Stimulated activated CD8-positive, alpha-beta memory T cell treated with anti-CD3 and anti-CD28 coated beads, Interleukin-2, amount 100 ng/mL, for 48 hours (primary cell): ENCODE measurements at places on chromosomes 6 and 20.

DNA sequence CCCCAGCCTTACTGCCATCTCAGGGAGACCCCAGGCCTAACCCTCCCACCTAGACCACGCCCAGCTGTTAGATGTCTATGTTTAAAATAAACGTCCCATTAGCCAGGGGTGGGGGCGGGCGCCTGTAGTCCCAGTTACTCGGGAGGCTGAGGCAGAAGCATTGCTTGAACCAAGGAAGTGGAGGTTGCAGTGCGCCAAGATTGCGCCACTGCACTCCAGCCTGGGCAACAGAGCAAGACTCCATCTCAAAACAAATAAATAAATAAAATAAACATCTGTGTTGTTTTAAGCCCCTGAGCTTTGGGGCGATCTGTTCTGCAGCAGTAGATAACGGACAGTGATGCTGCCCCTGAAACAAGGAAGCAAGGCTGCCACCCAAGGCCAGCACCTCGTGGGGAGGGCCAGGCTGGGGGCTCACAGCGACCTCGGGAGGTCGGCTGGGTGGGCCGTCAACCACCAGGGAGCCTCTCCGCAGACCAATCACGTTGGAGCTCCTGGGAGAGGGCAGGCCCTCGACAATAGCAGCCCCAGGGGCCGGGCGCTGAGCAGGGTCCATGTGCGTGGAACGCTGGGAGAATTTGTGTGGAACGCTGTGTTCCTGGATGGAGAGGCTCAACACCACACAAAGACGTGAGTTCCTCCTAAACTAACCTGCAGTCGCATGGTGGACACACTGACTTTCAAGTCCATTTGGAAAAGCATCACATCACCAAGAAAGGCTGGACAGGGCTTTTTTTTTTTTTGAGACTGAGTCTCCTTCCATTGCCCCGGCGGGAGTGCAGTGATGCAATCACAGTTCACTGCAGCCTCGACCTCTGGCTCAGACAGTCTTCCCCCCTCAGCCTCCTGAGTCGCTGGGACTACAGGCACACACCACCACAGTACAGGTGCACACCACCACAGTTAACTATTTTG lies 1.0 kb upstream of the HELZ2 start:
- no peak for DNase-seq

- no peak for DNase-seq
These were observed 26.3 kb upstream of the FOXQ1 start for GRCh38 chr6:1285556-1285955.

GRCh38 chr20:19284400-19285178 lies 72.1 kb downstream of the SLC24A3 start:
- DNase-seq, result no peak

DNA sequence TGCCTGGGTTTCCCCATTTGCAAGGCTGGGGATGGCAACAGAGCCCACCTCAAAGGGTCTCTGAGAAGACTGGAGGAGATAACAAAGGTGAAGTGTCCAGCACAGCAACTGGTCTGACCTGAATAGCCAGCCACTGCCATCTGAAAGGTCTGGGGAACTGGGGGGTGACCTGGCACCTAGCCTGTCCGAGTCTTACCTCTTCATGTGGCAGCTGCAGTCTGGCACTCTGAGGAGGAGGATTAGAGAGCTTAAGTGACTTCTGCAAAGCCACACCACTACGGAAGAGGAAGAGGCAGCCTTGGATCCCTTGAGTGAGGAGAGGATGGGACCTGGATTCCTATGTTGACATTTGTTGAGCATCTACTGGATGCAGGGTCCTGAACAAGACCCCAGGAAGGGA lies 22.2 kb downstream of the C20orf203 start:
- DNase-seq, result no peak

GRCh38 chr6:154942770-154943169 lies 52.3 kb upstream of the TIAM2 start:
- no peak for DNase-seq

GRCh38 chr6:35014341-35014740 lies 125.3 kb downstream of the ANKS1A start:
- DNase-seq, result no peak

DNA sequence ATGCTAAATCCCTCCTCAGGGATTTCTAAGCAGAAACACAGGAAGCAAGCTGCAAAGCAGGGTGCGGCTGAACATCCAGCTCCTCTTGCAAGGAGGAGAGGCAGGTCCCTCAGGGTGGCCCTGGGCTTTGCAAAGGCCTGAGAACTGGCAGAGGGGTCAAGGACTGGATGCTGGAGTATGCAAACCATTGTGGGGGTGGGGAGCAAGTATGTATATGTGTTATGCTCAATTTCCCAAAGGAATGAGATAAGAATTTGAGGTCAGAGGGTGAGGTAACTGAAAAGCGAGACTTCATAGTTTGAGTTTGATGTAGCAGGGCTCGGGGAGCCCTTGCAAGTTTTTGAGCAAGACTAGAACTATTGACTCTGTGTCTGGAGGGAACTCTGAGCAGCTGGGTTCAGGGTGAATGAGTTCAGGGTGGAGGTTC lies 11.2 kb downstream of the SLC22A2 start:
- DNase-seq, result no peak

DNA sequence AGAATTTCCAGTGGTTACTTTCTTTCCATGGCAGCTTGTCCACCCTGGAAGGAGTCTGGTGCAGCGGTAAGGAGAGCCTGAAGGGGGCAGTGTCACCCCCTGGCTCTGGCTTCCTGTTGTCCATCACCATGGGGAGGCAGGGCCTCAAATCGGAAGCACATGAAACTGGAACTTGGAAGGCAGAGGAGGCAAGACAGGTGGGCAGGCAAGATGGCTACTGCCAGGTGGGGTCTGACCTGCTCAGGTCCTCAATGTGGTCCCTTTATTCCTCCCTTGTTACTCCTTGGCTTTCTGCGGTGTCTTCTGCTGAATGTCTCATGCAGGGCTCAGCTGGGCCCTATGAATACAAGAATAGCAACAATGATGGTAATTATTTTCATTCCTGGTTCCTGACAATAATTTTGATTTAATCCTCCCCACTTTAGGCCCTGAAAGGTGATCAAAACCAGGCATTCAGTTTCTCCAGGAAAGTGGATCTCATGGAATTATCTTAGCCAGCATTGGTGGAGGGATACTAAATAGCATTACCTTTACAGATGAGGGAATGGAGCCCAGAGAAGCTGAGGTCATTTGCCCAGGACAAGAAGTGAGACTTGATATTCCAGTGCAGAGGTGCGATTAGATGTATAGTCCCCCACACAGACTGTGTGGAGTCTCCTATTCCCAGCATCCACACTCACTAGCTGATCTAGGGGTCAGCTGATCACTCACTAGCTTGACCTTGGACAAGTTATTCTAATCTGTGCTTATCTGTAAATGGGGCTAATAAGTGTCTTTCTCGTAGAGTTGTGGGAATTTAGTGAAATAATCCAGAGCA lies 17.6 kb upstream of the SNAI1 start:
- DNase-seq, result no peak

GRCh38 chr20:33785503-33785902 lies 25.6 kb upstream of the CHMP4B start:
- DNase-seq, result no peak

- DNase-seq, result no peak
These were observed 31.4 kb downstream of the SNPH start for GRCh38 chr20:1297486-1297885.

DNA sequence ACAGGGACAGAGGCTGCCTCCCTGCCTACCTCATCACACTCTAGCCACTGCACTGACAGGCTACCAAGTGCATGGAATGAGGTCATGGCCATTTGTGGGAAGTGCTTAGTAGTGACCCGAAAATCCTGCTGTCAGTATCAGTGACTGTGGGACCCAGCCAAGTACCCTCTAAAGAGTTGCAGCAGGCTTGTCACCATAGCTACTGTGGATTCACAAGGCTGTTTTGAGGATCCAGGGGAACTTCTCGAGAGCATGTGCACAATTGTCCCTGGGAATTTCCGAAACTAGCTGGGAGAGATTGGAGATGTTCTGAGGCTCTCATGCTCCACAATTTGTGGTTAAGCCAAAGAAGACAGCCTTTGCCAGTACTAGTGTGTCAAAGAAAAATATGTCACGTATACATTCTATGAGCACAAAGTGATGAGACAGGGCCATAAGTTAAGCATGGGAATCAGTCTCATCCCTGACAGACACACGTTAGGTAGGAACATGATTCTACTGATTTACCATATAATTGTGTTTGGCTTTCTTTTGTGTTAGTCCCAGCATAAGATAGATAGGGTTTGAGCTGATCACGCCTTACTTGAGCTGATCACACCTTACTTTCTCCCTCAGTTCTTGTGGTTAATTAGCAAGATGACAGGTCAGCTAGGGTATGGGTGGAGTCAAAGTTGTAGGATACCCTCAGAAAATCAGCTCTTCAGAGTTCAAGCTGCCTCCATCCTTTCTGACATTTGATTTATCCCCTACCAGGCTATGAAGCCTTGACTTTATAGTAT lies 42.6 kb upstream of the TMEM170B start:
- DNase-seq, result no peak

DNA sequence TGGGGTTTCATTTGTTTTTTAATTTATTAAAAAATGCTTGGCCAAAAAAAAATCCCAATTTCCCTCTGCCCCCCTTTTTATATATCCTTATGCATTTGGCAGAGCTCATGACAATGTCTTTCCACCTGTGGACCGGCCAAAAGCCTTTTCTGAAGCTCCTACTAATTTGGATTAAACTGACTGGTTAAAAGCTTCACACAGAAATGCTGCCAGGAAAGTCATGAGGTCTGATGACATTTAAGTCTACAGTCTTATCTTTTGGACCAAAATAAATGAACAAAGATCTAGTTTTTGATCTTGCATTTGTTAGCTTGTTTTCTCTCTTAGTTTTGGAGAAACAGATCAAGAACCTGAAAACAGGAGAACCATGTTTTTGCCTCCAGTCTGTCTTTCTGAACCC lies 66.1 kb downstream of the TRMT11 start:
- DNase-seq, result no peak

- no peak for DNase-seq
These were observed 135.4 kb downstream of the ZMYND8 start for GRCh38 chr20:47221036-47221625.

DNA sequence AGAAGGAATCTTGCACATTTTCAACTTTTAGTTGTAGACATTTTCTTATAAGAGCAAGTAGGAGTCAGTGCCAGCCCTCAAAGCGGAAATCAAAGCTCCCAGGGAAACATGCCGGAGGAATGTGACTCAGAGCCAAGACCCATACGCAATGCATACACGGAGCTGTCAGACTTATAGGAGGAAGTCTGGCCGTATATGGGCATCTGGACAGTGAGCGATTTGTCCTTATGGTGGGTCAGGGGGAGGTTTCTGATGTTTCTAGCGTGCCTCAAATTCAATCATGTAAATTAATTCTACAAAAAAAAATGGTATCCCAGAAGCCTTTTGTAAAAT lies 3.6 kb upstream of the CCN2 start:
- no peak for DNase-seq

DNA sequence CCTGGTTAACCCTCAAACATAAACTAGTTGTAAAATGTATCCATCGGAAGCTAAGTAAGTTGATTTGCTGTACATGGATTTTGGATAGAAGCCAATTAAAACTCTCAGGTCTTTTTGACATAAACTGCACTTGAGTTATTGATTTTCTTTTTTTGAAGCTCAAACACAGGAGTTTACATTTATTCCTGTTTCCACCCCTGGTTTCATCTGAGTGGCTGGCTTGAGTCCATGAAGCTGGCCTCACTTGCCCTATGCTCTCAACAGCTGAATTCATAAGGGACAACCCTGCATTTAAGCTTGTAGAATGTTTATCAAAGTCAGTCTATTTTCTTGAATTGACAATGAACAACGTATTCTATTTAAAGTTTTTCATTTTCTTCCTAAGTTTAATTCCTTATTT lies 58.1 kb upstream of the PLEKHG1 start:
- no peak for DNase-seq

- no peak for DNase-seq
These were observed 156.6 kb downstream of the ZDHHC14 start for GRCh38 chr6:157537556-157537955.
